Psoas muscle (tissue), 8 donors: ENCODE measurements at places on chromosomes 5 and 9. TPM values are rescaled to one million over a fixed set of nuclear protein-coding genes. Genes with fewer than 3 reads are reported as not detected.

The SLC1A3 gene
- 19.5 TPM for total RNA-seq

- no peak for DNase-seq
Measured at GRCh38 chr9:111066468-111066867, 28.2 kb upstream of the LPAR1 start.

DNA sequence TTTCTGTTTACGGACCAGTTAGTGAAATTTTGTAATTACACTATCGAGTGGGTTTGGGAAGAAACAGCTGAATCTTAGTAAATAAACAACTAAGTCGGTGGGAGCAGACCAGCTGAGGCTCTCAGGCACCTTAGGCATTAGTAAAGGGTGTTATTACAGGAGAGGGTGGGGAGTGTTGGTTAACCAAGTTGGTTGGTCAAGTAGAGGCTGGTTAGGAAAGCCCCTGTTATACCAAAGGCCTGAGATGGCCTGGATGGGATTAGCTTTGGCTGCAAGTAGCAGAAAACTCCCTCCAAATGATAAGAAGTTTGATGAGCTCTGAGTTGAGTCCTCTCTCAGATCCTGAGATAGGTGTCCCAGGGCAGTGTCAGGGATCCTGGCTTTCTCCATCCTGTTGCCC is 81.3 kb downstream of the PPARGC1B start:
- DNase-seq = no peak

DNA sequence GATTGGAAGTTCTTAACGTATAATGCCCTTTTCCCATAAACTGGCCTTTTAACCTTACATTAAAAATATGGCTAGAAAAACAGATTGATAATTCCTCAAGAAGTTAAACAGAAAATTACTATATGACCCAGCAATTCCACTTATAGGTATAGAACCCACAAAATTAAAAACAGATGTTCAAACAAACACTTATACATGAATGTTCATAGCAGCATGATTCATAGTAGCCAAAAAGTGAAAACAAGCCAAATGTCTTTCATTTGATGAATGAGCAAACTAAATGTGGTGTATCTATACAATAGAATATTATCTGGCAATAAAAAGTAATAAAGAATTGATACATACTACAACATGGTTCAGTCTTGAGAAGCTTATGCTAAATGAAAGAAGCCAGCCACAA is 35.5 kb downstream of the POU5F2 start:
- DNase-seq = no peak

The TXNDC8 gene
- total RNA-seq = not detected

The NKD2 gene
- total RNA-seq = 0.83 TPM

GRCh38 chr5:80185095-80185494 is 70.8 kb downstream of the SERINC5 start:
- DNase-seq = no peak

The CATSPER3 gene
- total RNA-seq = 1.4 TPM

- no peak for DNase-seq
Measured at GRCh38 chr5:52709167-52709925, 78.4 kb upstream of the ITGA1 start.

The FOXB2 gene
- total RNA-seq = 0.18 TPM

DNA sequence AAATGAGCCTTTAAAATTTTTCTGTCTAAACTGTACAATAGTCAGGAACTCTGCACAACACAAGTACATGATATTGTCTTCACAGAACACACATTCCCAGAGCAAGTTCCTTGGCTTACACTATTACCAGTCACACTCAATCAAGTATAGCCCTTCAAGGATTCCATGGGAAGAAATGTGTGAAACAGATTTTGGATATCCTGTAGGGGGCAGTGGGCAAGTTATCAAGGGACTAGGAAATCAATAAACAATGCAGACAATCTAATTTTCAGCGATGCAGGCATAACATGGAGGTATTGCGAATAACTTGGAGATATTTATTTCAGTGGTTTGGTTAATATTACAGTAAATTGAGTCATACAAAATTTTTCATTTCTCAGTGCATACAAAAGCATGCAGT is 1171.5 kb upstream of the NUDT12 start:
- no peak for DNase-seq

DNA sequence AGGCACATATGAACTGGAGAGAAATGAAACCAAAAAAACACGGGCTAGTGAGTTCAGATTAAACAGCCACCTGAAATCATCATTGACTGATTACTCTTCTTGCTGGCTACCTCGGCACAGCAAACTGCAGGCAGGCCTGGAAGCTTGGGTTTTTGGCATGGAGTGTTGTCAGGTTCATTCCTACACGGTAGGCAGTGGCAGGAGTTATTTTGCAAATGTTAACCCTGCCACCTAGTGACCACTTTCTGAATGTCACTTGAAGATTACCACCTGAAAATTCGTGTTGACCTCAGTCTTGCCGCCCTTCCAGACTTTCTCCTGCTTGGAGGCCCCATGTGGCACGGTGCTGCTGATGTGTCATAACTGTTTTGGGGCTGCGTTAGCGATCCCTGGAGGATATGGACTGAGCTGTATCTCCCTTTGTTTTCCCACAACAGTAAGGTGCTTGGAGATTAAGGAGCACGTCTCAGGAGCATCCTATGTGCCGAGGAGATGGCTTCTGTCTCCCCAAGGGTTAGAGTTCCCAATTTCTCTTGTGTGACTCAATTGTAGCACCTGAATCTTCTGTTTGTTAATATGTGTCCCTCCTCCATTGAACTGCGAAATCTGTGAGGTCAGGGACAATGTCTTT is 12.7 kb upstream of the CD180 start:
- no peak for DNase-seq

DNA sequence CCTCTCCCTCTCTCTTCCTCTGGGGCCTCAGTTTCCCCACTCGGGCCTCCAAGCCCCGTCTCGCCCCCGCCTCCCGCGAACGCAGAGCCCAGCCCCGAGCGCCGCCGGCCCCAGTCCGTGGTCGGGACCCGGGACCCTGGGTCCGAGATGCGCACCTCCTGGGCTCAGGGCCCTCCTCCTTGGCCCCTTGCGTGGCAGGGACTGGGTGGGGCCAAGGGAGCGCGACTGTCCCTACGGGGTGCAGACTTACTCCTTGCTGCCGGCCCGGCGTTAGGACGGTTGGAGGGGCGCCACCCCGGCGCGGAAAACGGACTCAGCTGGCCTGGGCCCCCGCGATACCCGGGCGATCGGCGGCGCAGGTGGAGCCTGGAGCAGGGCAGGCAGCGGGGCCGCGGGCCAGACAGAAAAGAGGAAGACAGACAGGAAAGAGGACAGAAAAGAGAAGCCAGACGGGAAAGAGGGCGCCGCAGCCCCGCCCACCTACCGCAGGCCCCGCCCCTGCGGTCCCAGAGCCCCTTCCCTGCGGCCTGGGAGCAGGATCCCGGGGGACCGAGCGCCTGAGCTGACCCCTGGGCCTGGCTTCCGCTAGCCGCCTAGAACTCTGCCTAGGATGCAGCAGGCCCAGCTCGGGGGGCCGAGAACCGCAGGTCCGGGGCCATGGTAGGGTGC is at the start of gene GBGT1:
GBGT1 (minus strand) TSS at position 411 of the 669 bp plus-strand sequence. CDS start 1,502 bp downstream, outside the sequence.
- DNase-seq = peak; percentile 82

The FOXI1 gene
- total RNA-seq = not detected

- DNase-seq = no peak
Measured at GRCh38 chr9:130845254-130845653, 10.2 kb downstream of the ABL1 start.

GRCh38 chr9:132946631-132947295 is 2.3 kb upstream of the TSC1 start:
- no peak for DNase-seq

The PRDM9 gene
- total RNA-seq = not detected

GRCh38 chr9:34492051-34492450 is 30.7 kb downstream of the ENHO start:
- no peak for DNase-seq

The LRRC19 gene
- total RNA-seq = not detected

The FCN2 gene
- not detected for total RNA-seq

DNA sequence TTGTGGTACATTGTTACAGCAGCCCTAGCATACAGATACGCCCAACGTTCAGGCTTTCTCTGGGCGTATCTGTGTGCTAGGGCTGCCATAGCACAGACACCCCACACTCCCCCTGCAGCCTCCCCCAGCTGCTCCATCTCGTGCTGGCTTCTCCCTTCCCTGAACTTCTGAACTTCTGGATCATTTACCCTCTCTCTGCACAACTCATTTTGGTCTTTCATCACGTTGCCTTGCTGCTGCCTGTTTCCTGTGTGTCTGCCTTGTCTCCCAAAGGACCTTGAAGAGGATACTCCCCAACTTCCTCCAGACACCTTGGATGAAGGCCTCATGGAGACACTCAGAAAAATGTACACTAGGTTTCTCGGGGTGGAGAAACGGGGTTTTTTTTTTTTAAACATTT is 37.3 kb downstream of the SLIT3 start:
- DNase-seq = no peak

- no peak for DNase-seq
Measured at GRCh38 chr9:75855509-75855908, 35.0 kb upstream of the PCSK5 start.

- no peak for DNase-seq
Measured at GRCh38 chr9:80437091-80437640, 865.4 kb downstream of the TLE4 start.

DNA sequence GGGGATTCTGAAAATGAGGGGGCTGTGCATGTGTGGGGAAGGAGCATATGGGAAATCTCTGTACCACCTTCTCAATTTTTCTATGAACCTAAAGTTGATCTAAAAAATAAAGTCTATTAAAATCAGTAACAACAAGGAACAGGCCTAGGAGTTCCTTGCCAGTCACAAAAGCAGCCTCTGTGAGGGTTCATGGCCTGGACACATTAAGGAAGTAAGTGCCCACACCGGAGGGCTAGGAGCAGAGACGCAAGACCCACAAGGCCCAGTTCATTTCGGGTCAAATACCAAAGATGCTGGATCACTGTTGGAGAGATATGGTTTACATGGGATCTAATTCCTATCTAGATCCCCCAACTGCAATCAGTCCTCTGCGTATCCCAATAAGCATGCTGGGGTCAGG is 88.4 kb downstream of the SEMA4D start:
- no peak for DNase-seq

- DNase-seq = no peak
Measured at GRCh38 chr5:124050120-124050770, 538.3 kb downstream of the CSNK1G3 start.

The TOR2A gene
- total RNA-seq = 4.1 TPM

DNA sequence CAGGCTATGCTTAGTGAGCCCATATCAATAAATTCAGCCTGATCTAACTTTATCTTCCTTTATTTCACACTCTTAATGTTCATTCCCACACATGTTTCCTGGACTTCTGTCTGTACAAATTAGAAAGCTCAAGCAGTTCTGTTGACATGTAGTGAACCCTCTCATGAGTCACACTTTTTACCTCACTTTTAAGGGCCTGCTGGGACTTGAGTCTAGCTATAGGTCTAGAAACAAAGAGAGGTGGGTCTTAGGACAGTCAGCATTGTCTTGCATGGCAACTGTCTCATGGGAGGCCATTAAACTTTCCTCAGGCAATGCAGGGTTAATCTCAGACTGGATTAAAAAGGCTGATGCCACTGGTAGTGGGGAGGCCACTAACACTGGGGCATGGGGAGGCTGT is 8.6 kb upstream of the CCNH start:
- DNase-seq = no peak

- DNase-seq = peak; percentile 1
Measured at GRCh38 chr5:180633283-180634177, 15.9 kb downstream of the FLT4 start.

DNA sequence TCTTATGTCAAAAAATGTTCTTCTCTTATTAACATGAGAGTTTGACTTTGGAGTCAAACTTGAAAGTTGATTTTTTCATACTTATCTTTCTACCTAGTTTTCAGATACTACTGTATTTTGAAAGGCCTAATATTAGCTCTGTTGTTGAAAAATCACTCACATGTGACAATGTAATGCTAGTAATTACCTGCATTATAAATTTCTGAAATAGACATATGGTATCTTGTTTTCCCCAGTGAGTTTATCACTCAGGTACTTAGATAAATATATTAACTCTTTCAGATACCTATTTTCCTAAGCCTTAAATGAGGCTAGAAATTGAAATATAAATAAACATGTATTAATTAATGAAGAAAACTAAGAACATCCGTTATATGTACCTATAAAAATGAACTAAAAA is 2089.3 kb downstream of the MAT2B start:
- no peak for DNase-seq

The OSMR gene
- total RNA-seq = 27.0 TPM

GRCh38 chr5:69531406-69531801 is 28.6 kb upstream of the GTF2H2C start:
- no peak for DNase-seq

- DNase-seq = no peak
Measured at GRCh38 chr9:14245901-14246525, 67.9 kb downstream of the NFIB start.

The ALG2 gene
- 8.3 TPM for total RNA-seq

GRCh38 chr5:77086689-77087483 is at the start of gene ZBED3:
Gene ZBED3, minus strand, starts transcription at chr5:77087285. Its CDS starts 9,407 bp downstream, at chr5:77077878.
- DNase-seq = peak; percentile 66

DNA sequence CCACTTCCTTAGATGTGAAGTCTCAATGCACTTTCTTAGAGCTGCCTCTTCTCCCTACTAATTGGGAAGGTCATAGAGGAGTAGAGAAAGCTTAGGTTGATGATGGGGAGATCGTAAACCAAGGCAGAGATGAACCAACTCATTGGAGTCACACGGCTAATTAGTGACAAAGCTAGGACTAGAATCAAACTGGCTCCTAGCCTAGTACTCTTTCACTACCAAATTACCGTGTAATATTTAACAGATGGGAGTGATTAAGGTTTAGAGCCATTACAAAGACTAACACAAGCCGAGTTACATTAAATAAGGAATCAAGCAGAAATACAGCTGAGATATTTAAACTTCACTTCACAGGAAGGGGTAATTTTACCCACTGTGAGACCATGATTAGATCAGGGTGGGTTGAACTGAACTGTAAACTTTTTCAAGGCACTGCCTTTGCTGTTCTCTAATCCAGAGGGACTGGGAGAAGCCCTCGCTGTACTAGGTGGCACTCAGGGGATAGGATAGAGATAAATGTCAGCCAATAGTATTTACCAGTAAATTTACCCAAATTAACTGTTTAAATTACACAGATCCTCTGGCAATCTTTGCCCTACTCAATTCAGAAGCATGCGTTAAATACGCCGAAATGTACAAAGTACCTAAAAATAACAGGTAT is 166.4 kb upstream of the PIK3R1 start:
- DNase-seq = no peak

GRCh38 chr9:94644543-94644942 is 5.2 kb upstream of the FBP1 start:
- no peak for DNase-seq

GRCh38 chr9:13816837-13817236 is 497.1 kb downstream of the NFIB start:
- DNase-seq = peak; percentile 47

The NIPAL4 gene
- total RNA-seq = 0.34 TPM

The CARTPT gene
- total RNA-seq = not detected
